ENCODE measurements at places on chromosomes 6 and 20. TPM values are rescaled to one million over a fixed set of nuclear protein-coding genes. Genes with fewer than 3 reads are reported as not detected.

- DNase-seq, result no peak
- H3K27ac ChIP-seq, result no peak overlapping the region
- H3K4me3 ChIP-seq, result no peak overlapping the region
- H3K36me3 ChIP-seq, result no peaks in the 10 kb centered on the region
These were observed 322.3 kb upstream of the SULF2 start for GRCh38 chr20:48107560-48107959.

- DNase-seq, result no peak
- no peak overlapping the region for H3K4me3 ChIP-seq
- no peaks in the 10 kb centered on the region for H3K27me3 ChIP-seq
- H3K27ac ChIP-seq, result no peak overlapping the region
These were observed 44.4 kb upstream of the BMP5 start for GRCh38 chr6:55919716-55920308.

- H3K4me3 ChIP-seq, result no peak overlapping the region
- H3K27ac ChIP-seq, result no peak overlapping the region
- H3K36me3 ChIP-seq, result no peaks in the 10 kb centered on the region
- H3K27me3 ChIP-seq, result peaks cover 7% of the 10 kb centered on the region
- H3K4me1 ChIP-seq, result no peaks in the 10 kb centered on the region
These were observed 7.0 kb upstream of the OSBPL2 start for GRCh38 chr20:62231292-62231691.

DNA sequence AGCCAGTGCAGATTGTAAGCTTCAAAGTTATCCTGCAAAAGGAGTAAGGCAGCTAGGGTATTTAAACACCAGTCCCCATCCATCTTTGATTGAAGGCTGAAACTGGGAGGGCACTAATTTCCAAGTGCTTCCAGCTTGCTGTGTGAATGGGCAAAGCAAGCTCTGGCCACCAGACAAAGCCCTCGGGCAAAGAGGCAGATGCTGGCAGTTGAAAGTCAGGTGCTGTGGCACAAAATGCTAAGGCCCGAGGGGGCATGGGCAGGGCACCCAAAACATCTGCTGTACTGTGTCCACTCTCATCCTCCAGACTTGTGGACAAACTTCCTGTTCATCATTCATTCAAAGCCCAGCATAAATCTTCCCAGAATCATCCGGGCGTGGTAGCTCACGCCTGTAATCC lies 62.9 kb downstream of the TRMT6 start:
- DNase-seq, result no peak
- no peaks in the 10 kb centered on the region for H3K4me1 ChIP-seq
- no peak overlapping the region for H3K27ac ChIP-seq
- H3K36me3 ChIP-seq, result no peaks in the 10 kb centered on the region

DNA sequence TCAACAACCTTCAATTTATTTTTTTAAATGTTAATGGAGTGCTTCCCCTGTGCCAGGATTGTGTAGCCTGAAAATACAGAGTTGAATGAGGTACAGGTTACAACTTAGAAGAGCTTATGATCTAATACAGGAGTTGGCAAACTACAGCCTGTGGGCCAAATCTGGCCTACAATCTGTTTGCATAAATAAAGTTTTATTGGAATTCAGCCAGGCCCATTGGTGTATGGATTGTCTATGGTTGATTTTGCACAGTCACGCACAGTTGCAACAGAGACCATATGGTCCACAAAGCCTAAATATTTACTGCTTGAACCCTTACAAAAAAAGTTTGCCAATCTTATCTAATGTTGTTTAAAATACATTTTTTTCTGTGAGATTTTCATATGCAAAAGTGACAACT lies 177.3 kb upstream of the CCN2 start:
- H3K27me3 ChIP-seq, result no peaks in the 10 kb centered on the region
- DNase-seq, result no peak
- H3K4me3 ChIP-seq, result no peak overlapping the region
- H3K27ac ChIP-seq, result no peak overlapping the region
- no peaks in the 10 kb centered on the region for H3K36me3 ChIP-seq

- H3K4me1 ChIP-seq, result peaks cover 5% of the 10 kb centered on the region
- no peak overlapping the region for H3K4me3 ChIP-seq
- no peak for DNase-seq
- H3K27ac ChIP-seq, result no peak overlapping the region
These were observed 74.1 kb upstream of the RALY start for GRCh38 chr20:33919653-33920052.

DNA sequence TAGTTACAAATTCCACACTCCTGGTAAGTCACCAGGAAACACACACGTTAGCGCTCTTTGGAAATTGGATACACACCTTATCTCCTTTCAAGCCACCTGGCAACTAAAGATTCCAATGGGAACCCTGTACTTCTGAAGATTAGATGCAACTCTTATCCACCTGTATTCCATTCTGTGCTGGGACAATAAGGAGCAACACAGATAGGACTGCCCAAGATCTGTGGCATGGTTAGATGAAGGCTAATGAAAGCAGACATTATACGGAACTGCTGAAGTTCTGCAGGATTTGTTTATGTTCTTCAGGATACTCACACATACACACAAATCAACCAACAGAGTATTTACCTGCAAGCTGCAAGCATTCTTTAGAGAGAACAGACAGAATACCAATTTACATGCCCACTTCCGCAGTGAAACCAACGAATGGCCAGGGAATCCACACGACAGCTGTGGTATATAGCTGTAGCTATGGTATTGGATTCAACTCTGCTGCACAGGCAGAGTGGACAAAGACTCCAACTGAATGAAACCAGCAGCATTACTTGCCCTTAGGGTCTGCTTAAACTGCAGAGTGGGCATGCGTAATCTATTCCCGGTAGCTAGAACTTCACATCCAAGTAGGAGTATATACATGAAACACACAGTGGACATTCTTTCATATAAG lies 12.0 kb downstream of the NCOA5 start:
- peaks cover 11% of the 10 kb centered on the region for H3K36me3 ChIP-seq
- no peak for DNase-seq
- H3K4me1 ChIP-seq, result peaks cover 5% of the 10 kb centered on the region
- H3K4me3 ChIP-seq, result no peak overlapping the region
- no peaks in the 10 kb centered on the region for H3K27me3 ChIP-seq

DNA sequence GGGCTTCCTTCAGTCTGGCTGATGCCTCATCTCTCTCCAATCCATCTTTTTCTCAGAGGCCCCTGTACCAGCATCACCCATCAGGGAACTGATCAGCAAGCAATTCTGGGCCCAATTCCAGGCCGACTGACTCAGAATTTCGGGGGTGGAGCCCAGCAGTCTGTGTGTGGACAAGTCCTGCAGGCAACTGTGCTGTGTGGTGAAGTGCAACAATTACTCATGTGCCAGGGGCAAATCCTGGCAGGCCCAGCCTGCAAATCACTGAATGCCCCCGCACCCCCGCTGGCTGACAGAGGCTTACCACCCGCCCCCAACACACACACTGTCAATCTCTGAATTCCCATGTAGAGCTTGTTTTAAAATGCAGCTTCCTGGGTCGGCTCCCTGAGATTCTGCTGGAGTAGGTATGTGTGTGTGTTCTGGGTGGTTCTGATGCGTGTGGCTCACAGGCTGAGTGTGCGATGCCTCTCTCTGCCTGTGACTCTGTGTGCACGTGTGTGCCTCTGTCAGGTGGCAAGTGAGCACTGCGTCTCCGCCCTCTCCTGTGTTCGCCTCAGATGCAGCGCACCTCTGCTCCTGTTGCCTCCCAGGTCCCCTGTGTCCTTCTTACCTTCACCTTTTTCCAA lies 45.4 kb downstream of the SSR1 start:
- no peaks in the 10 kb centered on the region for H3K36me3 ChIP-seq
- DNase-seq, result no peak
- H3K27me3 ChIP-seq, result no peaks in the 10 kb centered on the region
- no peak overlapping the region for H3K4me3 ChIP-seq

DNA sequence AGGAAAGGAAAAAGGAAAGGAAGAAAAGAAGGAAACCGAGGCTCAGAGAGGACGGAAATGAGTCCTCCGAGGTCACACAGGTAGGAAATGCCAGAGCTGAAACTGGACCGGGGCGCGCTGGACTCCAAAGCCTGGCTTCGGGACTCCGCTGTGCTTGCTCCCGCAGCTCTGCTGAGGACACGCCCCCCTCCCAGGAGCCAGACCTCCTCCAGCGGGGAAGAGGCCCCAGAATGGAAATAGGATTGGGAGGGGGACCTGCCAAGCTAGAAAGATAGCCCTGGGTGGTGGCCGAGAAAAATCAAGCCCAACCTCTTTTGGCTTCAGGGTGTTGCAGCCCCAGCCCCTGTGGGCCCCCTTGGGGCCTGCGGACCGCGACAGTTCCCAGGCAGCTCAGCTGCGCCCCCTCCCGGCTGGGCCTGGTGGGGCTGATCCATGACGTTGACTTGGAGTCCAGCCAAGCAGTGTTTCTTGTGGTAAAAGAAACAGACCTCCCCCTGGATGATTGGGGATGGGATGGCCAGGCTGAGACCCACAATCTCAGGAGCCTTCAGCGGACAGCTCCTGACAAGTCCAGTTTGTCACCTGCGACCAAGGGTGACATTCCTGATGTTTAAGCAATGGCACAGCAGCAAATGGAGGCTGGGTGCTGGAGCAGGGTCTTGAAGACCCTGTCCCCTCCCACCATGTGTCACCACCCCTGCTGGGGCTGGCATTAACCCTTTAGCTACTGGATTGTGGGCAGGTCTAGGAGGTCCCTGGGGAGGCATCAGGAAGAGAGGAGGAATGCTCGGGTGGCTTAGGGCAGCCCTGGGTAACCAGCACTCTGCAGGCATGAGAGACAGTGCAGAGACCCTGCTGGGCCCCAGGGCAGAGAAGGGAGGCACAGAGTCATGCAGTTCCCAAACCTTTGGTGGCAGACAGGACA lies 55.4 kb downstream of the RIPOR3 start:
- H3K27me3 ChIP-seq, result peaks cover 20% of the 10 kb centered on the region
- DNase-seq, result no peak

- H3K36me3 ChIP-seq, result no peaks in the 10 kb centered on the region
- no peak overlapping the region for H3K27ac ChIP-seq
- no peak overlapping the region for H3K4me3 ChIP-seq
- no peak for DNase-seq
- H3K4me1 ChIP-seq, result peaks cover 16% of the 10 kb centered on the region
- H3K27me3 ChIP-seq, result peaks cover 8% of the 10 kb centered on the region
These were observed 433.2 kb downstream of the CD83 start for GRCh38 chr6:14550822-14551221.

- DNase-seq, result no peak
- H3K4me3 ChIP-seq, result no peak overlapping the region
- peaks cover 28% of the 10 kb centered on the region for H3K4me1 ChIP-seq
- H3K27me3 ChIP-seq, result no peaks in the 10 kb centered on the region
- no peak overlapping the region for H3K27ac ChIP-seq
- no peaks in the 10 kb centered on the region for H3K36me3 ChIP-seq
These were observed 29.8 kb downstream of the SLC2A12 start for GRCh38 chr6:134022650-134023049.

Gene ECT2L
- total RNA-seq, result not detected

Gene PRPH2
- not detected for total RNA-seq

Gene ETV7
- total RNA-seq, result not detected

Gene C20orf144
- 0.17 TPM for total RNA-seq

Gene ARMC12
- total RNA-seq, result 1.8 TPM

Gene CALHM5
- 9.7 TPM for total RNA-seq

Gene GGTLC1
- not detected for total RNA-seq
